ENCODE measurements at places on chromosomes 7 and 10.

DNA sequence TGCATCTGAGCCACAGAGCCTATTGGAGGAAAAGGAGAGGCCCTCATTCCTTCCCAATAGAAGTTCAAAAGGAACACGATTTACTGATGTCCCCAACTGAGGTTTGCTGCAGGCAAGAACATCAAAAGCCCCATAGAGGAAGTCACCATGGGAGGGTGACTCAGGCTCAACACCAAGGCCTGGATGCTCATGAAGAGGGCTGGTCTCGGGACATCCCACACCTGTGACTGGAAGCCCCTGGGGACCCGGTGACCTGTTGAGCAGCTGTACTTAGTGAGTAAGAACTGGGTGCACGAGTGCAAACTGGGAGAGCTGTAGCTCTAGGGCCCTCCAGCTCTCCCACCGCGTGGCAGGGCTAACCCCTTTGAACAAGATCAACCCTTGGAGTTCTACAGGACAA lies 38.0 kb downstream of the CYTH3 start:
- no peak for DNase-seq

GRCh38 chr10:99339077-99339476 lies 9.9 kb downstream of the CNNM1 start:
- no peak for DNase-seq

DNA sequence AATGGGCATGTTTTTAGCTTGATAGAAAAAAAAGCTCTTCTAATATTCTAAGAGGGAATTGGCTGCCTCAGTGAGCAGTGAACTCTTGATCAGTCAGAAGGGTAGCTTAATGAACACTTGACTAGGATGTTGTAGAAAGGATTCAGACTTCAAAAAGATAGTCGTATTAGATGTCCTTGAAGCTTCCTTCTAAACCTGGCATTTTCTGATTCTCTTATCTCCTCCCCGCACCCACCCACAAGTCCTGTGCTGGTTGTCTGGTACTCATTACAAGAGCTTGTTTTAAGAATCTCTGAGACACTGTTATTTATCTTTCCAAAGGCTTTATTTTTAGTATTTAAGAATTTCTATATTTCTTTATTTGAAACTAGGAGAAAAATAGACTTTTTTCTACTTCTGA lies 7.4 kb upstream of the SMIM30 start:
- DNase-seq = no peak

- no peak for DNase-seq
These were observed 1.1 kb upstream of the BNIP3 start for GRCh38 chr10:131982796-131983195.

DNA sequence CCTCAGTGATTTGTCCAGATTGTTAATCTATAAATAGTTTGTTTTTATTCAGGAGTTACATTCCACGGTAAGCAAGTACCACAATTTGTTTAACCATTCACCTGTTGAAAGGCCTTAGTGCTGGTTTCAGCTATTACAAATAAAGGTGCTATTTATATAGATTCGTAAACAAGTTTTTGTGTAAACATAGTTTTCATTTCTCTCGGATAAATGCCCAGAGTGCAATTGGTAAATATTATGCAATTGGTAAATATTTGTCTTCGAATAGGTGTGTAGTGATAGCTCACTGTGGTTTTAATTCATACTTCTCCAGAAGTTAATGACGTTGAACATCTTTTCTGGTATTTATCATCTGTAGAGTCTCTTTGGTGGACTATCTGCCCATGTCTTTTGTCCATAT lies 76.4 kb upstream of the RSU1 start:
- DNase-seq = no peak

DNA sequence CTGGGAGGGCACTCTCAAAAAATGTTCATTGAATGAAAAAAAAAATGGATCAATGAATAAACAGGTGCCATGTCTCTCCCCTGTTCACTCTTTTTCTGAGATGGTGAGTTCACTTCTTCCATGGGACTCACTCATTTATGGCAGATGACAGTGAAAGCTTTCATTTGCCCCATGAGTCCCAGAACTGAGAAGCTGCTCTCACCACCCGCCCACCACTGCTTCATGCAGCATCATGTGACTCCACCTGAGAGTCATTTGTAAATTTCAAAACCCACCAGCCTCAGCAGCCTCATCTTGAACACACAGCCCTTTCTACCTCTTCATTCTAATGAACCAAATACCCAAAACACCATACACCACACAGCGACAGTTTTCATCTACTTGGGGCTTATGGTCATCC lies 64.9 kb downstream of the SCRN1 start:
- DNase-seq = no peak

DNA sequence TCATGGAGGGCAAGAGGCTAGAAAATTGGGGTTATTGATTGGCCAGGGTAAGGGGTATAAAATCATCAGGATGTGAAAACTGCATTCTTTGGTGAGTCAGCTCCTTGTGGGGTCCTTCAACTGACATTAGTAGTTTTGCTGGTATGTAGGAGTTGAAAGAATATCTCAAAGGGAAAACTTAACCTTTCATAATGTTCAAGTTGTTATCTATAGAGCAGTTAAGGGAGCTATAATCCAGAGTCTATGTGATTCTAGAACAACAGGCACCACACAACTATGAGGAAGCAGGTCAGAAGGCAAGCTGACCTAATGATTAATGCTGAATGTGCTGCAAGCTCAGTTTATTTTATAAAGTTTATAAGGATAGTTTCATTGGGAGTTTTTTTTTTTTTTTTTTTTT lies 13.7 kb downstream of the PRPS1L1 start:
- no peak for DNase-seq

DNA sequence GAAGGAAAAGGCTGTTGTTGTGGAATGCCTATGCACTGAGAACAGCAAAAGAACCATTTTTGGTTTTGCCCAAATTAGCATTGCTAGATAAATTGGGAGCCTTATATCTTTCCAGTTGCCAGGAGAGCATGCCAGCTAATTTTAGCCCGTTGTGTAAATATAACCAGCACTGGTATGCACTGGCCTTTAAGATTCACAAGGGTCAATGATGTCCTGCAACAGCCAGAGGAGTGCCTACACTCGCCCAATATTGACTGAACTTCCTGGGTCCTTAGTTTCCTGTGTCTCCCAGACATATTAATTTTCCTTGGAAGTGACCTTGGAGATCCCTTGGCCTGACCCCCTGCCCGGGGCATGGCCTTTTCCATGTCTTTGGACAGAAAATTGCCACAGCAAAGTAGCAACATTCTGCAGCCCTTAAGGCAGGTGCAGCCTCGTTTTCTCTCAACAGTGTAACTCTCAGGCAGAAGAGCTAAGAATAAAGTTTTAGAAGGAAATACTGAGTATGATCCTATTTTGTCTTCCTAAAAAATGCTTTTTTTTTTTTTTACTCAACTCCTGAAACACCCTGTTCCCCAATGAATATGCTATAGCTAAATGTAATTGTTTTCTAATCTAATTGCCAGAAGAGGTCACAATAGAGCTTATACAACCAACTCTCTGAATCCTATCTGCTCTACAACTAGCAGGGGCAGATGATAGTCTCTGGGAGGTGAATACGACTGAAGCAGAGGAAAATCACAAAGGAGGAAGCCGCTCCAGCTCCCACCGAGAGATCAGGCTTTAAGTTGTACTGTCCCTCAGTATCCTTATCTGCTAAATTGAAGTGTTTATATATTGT lies 131.9 kb upstream of the PCGF5 start:
- DNase-seq = no peak

DNA sequence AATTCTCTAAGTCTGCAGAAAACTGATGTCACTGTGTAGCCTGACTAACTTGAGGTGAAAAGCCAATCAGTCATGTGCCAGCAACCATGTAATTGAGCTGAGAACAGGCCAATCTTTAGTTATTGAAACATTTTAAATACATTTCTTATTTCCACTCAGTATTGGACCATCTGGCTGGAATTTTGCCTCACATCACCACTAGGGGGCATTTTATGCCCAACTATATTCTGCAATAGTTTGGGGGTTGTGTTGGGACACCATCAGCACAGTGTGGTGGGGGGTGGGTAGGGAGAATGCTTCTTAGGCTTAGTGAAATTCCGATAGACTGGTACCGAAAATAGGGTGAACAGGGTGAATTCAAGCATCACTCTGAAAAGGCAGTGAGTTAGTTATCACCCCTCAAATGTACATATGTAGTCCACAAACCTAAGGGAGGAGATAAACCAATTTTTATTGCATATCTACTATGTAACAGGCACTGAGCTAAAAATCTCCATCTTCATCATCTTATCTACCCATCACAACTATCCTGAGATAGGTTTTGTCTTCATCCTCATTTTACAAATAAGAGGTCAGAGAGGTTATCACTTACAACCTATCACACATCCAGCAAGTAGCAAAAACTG lies 17.8 kb downstream of the NPSR1 start:
- DNase-seq = no peak

- no peak for DNase-seq
These were observed 112.1 kb downstream of the SGMS1 start for GRCh38 chr10:50511492-50512213.

DNA sequence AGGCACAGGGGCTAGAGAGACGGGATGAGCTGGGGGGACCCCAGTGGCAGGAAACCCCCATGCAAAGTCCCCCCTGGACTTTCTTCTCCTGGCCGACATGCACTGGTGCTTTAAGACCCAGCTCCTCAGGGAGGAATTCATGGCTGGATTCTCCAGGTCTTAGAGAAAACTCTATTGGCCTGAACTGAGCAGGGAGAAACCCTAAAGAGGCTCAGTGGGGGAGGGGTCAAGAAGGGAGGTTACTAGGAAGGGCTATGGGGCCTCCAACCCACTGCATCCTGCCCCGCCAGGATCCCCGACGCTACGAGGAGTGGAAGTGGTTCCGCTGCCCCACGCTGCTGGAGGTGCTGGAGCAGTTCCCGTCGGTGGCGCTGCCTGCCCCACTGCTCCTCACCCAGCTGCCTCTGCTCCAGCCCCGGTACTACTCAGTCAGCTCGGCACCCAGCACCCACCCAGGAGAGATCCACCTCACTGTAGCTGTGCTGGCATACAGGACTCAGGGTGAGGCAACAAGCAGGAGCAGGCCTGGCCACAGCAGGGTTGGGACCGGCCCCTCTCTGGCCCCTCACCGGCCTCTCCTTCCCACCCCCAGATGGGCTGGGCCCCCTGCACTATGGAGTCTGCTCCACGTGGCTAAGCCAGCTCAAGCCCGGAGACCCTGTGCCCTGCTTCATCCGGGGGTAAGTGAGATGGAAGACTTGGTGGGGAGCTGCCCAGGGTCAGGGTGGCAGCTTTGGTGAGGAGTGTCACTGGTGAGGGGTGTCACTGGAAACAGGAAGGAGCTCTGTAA lies 13.8 kb downstream of the ATG9B start:
- DNase-seq = no peak

- DNase-seq = peak; percentile 35
These were observed 27.3 kb downstream of the HYAL4 start for GRCh38 chr7:123871998-123872867.

GRCh38 chr10:125797994-125798662 lies 22.5 kb upstream of the MMP21 start:
- DNase-seq = no peak

DNA sequence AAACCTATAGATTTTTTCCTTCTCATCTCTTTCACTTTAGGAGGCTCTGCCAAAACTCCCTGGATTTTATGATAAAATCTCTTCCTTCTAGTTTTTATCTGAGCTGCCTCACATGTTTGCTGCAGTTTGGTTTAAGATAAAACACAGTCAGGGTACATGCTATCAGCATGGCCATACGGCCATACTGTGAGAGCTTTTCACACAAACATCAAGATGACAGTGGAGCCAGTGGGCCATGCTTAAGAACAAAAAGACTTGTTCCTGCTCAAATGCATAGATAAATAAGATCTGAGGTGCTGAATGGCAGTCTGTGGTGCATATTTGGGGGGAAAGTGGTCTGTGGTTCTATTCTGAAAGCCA lies 91.0 kb downstream of the ELMO1 start:
- no peak for DNase-seq

DNA sequence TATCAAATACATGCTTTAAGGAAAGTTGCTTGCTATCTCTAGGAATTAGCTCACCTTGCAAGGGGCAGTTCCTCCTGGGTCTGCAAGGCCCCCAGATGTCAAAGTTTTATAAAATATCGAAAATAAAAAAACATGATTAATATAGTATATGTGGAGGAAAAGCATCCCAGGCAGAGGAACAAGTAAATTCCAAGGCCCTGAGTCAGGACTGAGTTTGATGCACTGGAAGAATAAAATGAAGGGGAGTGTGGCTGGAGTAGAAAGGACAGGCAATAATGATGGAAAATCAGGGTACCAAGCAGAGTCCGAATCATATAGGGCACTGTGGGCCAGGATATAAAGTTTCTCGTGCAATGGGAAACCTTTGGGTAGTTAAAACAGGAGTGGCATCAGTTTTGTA lies 112.4 kb upstream of the EEPD1 start:
- DNase-seq = no peak

- DNase-seq = no peak
These were observed at the start of gene GIMAP6 for GRCh38 chr7:150631866-150632864. TSS of gene GIMAP6 (minus strand) at chr7:150632385. CDS start at chr7:150630142, 2,243 bp downstream.

All from foreskin melanocyte (primary cell).